ENCODE measurements at places on chromosomes 3 and 15.

- no peak for DNase-seq
These were observed 137.7 kb downstream of the RAB11A start for GRCh38 chr15:66006986-66007385.

GRCh38 chr15:100373120-100373896 lies 31.5 kb upstream of the ADAMTS17 start:
- DNase-seq = no peak

DNA sequence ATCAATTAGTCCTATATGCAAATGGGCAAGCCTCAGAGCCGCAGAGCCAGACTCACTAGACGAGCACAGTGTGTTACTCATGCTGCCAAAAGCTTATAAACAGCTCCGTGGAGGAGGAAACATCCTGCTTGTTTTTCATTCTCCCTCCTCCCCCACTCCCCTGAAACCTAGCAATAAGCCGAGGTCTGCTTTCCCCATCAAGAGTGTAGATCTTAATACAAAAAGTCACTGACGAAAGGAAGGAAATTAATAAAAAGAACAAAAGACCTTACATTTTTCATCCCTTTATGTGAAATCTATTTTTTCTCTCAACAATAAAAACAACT lies 88.5 kb downstream of the XXYLT1 start:
- no peak for DNase-seq

DNA sequence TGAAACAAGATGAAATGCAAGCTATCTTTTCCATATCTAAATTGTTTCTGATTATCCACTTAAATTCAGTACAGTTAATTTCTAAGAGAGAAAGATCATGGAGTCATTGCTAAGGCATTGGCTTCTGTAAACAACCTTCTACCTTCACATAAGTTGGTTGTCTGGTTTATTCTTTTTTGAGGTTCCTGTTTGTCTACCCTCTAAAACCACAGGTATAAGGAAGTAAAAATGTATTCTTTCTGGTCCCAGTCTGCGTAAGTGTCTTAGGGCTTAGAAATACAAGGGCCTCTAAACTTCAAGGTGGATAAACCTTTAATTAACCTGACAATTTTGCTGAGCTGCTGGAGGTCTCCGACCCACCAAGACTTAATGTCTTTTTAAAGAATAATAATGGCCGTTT lies 3.6 kb upstream of the ATOSA start:
- no peak for DNase-seq

GRCh38 chr3:186100398-186100797 lies 8.5 kb downstream of the ETV5 start:
- no peak for DNase-seq

GRCh38 chr15:92164327-92165000 lies 229.2 kb upstream of the ST8SIA2 start:
- no peak for DNase-seq

DNA sequence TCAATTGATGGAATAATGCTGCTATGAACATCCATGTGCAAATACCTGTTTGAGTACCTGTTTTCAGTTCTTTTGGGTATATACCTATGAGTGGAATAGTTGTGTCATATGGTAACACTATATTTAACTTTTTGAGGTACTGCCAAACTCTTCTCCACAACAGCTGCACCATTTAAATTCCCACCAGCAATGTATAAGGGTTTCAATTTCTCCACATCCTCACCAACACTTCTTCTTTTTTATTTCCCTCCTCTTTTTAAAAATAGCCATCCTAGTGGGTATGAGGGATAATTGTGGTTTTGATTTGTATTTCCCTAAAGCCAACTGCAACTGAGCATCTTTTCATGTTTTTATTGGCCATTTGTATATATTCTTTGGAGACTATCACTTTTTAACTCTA lies 31.3 kb upstream of the ARHGEF3 start:
- DNase-seq = no peak

GRCh38 chr3:101817992-101818391 lies 31.3 kb upstream of the NFKBIZ start:
- no peak for DNase-seq

DNA sequence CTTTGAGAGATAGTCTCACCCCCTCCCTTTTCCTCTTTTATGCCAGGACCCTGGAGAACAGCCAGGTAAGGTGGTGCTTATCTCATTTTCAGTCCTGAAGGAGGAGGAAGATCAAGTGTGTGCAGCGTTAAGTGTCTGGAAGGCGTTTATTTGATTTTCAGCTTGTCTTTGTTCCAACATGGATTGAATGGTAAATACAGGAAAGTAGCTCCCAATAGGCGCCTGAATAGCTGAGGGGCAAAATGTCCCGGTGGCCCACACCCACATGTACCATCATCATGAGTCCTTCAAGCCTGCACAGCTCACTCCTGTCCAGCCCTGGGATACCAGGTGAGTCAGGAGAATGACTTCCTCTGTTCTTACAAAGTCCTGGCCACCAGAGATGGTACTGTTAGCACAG lies 73.5 kb downstream of the CEMIP start:
- DNase-seq = no peak

GRCh38 chr15:54820811-54821210 lies 375.9 kb downstream of the RSL24D1 start:
- DNase-seq = no peak

DNA sequence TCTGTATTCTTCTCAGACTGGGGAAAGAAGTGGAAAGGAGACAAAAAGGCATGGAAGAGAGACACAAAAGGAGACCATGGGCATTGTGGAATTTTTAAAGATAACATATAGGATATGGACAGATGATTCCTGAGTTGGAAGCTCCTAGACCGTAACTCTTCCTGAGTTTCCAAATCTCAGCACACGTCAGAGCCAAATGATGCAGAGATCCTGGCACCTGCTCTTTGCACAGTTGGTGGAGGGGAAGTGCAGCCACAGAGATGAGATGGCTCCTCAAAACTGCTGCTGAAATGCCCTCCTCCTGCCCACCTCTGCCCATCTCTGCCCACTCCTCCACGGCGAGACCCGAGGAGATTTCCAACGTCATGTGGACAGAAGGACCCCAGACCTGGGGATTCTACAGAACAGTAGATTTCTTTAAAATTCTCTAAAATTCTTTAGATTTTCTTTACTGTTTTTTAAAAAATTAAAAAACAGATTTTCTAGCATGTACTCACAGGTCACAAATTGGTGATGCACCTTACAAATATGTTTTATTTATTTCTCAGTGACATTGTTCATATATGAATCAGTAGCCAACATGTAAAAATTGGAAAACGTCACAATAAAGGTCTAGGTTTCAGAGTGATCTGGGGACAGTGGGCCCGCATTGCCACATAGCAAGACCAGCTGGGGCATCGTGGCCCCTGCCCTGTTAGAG lies 8.1 kb downstream of the CPN2 start:
- DNase-seq = no peak

- no peak for DNase-seq
These were observed 40.5 kb downstream of the DPPA2 start for GRCh38 chr3:109275702-109276293.
